SHP77 (cell line): ENCODE measurements at places on chromosomes 2 and 18.
A peak's percentile ranks its signal among the peaks of the same experiment; 100 is the strongest.

DNA sequence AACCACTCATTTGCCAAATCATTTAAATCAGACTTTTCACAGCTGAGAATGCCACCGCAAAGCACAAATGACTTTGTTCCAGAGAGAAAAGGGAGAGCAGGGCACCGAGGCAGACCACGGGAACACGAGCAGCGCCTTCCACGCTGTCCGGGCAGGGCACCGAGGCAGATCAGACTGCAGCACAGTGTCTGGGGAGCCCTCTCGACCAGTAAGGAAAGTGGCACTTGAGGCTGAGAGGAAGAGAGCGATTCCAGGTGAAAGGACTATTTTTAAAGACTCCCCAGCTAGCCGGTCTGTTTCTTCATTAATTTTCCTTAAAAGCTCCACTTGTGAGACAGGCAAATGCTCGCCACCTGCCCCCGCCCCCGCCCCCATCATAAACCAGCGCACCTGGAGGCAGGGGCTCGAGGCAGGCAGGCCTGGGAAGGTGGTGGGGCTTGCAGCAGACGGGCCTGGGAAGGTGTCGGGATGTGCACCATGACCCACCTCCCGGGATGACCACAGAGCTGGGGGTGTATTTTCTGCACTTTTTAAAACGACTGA lies 80.9 kb upstream of the CTDP1 start:
- no peak for DNase-seq

DNA sequence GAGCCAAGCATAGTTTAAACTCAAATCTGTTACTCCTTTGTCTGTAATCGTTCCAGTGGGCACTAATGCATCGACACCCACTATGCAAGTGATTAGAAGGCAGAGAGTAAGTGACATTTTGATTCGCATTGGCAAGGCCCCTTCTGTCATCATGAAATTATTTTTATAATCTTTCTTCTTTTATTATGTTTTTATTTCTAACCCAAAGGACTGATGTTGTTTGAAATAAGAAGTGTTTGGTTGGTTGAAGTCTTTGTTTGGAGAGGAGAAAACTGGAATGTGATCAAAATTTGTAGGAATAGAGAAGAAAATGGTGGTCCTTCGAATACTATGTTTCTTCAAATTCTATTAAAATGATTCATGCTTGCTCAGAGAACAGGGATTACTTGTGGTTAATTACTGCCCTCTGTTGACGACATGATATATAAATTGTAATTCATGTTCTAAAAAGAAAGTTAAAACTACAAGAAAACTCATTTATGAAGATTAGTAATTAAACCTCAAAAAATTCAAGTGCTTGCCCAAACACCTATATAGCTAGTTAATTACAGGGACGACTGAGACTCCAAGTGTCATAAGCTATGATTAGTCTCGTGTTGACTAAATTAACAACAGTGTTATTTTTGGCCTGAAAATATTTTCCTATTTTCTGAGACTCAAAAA lies 26.4 kb upstream of the TFPI start:
- peak; percentile 70 for DNase-seq

DNA sequence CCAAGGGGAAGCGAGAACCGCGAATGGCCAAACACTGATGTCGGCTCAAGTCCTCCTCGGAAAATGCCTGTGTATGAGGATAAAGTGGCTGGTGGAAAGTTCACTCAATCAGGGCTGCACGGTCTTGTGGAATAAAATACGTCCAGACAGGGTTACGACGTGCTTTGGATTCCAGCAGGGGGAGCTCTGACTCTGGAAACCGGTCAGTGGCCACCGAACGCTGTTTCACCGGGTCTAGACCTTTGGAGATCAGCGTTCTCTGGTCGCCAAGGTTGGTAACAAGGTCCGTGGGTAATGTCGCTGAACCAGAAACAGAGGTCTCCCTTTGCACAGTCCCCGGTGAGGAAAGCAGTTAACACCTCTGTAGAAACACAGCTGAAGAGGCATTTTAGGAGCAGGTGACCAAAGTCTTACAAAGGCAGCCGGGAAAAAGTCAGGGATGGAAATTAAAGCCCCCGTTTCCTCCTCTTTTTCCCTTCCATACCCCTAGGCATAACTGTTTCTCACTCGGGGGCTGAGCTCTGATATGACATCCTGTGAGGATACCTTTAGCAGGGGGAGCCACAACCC lies 47.8 kb downstream of the CDCA7 start:
- peak; percentile 68 for DNase-seq

- DNase-seq: no peak
Measured at GRCh38 chr2:149625671-149626070, 38.1 kb upstream of the MMADHC start.

- no peak for DNase-seq
Measured at GRCh38 chr18:41870817-41871216, 84.2 kb upstream of the PIK3C3 start.

DNA sequence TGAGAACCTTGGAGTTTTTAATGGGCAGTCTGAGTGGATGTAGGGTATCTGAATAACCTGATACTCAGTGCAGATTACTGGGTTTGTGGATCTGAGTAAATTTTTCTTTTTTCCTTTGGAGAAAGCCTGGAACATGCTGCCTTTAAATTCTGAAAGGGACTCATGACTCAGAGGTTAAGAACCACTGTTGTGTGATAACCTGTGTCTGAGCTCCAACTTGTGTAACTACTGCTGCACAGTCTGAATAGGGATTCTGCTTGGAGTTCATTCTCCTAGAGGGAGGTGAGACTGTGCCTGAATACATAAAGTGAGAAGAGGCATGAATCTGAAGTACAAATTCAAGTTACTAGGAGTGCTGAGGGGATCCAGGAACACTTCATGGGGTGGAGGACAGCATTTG lies 36.2 kb downstream of the KDM3A start:
- no peak for DNase-seq

DNA sequence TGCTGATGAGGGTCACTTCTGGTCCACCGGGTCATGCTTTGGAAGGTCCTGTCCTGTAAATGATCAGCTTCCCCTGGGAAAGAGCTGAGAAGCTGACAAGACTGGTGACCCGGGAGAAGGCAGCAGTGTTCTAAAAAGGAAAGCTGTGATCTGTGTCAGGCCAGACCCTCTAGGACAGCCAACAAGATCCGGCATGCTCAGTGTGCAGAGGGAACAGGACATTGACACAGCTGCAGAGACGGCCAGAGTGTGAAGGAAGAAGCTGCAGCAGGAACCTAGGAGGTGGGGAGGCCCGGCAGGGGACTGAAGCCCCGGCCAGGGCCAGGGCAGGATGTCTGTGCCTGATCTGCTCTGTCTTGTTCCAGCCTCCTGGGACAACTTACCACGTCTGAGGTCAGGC lies 372.7 kb upstream of the ID2 start:
- no peak for DNase-seq
